Activated CD4-positive, alpha-beta memory T cell treated with anti-CD3 and anti-CD28 coated beads, Interleukin-2, amount 10 ng/mL, durations not matched to agents 7 days and 5 days (primary cell): ENCODE measurements at places on chromosomes 13 and 19. TPM values are rescaled to one million over a fixed set of nuclear protein-coding genes. Genes with fewer than 3 reads are reported as not detected.

Gene NLRP7
- not detected for total RNA-seq

Gene HSPB6
- total RNA-seq = not detected

Gene FFAR1
- total RNA-seq = not detected

Gene BICRA
- total RNA-seq = 23.3 TPM

Gene CEACAM5
- total RNA-seq = not detected

Gene TSKS
- 0.86 TPM for total RNA-seq

Gene RTBDN
- not detected for total RNA-seq

Gene PLK5
- total RNA-seq = not detected

Gene CLIP3
- total RNA-seq = 2.2 TPM

Gene CYP4F11
- not detected for total RNA-seq

Gene NKPD1
- 0.15 TPM for total RNA-seq

Gene CYP2A6
- not detected for total RNA-seq

Gene FXYD3
- total RNA-seq = not detected

Gene ICAM5
- 0.53 TPM for total RNA-seq

Gene CILP2
- not detected for total RNA-seq

Gene PCDH9
- not detected for total RNA-seq

Gene CNMD
- not detected for total RNA-seq

Gene UBL5
- 339 TPM for total RNA-seq

Gene CRLF1
- not detected for total RNA-seq

Gene ZNF737
- 11.7 TPM for total RNA-seq

Gene VAV1
- total RNA-seq = 105 TPM

Gene CGB5
- not detected for total RNA-seq

Gene FXYD1
- 3.6 TPM for total RNA-seq

Gene PRR19
- 0.91 TPM for total RNA-seq

Gene CATSPERD
- total RNA-seq = not detected

Gene TPRX1
- total RNA-seq = not detected

Gene CACNG7
- not detected for total RNA-seq

Gene CD37
- total RNA-seq = 299 TPM

Gene TNNT1
- 0.38 TPM for total RNA-seq

Gene ZNF559
- 18.5 TPM for total RNA-seq

Gene GRIN3B
- 0.08 TPM for total RNA-seq

Gene SKA3
- 33.2 TPM for total RNA-seq

Gene SYNGR4
- not detected for total RNA-seq
